CD4-positive, alpha-beta T cell treated with Interleukin-6 for 4 hours (primary cell): ENCODE measurements at places on chromosomes 16 and 17.

DNA sequence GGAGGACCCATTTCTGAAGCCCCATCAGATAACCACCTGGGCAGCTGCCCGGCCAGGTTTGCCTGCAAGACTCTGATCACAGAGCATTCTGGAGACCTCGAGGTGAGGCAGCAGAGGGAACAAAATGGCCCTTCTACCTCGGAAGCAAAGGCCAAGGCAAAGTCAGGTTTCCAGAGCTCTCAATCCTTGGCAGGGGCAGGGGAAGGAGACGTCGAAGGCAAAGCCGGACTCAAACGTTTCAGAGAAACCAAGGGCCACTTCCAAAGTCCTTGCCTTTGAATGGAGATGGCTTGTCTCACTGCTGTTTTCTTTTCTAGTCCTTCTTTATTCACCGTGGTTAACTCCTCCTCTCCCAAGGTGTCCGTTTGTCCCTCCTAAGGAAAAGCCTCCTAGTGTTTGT is 355.3 kb downstream of the SOX9 start:
- DNase-seq, result no peak

GRCh38 chr16:19505600-19506303 is 16.1 kb downstream of the GDE1 start:
- no peak for DNase-seq

DNA sequence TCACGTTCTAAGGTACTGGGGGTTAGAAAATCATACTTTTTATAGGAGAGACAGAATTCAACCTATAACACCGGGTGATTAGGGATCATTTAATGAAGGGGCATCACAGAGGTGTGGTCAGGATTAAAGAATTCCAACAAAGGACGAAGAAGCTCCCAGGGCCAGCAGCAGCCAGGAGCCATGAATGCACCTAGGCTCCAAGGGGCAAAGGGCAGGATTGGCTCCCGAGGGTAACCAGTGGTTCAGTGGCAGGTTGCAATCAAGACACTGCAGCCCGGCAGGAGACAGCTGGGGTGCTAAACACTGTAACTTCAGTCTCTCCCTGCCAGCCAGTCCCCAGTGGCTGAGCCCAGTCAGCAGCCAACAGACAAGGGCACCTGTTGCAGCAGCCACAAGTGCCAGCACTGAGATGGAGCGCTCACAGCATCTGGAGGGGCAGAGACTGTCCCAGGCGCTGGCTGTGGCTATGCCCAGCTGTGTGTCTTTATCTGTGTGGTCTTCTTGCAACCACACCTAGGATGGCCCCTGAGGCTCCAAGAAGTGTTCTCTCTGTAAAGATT is 23.9 kb downstream of the DHRS7C start:
- no peak for DNase-seq

DNA sequence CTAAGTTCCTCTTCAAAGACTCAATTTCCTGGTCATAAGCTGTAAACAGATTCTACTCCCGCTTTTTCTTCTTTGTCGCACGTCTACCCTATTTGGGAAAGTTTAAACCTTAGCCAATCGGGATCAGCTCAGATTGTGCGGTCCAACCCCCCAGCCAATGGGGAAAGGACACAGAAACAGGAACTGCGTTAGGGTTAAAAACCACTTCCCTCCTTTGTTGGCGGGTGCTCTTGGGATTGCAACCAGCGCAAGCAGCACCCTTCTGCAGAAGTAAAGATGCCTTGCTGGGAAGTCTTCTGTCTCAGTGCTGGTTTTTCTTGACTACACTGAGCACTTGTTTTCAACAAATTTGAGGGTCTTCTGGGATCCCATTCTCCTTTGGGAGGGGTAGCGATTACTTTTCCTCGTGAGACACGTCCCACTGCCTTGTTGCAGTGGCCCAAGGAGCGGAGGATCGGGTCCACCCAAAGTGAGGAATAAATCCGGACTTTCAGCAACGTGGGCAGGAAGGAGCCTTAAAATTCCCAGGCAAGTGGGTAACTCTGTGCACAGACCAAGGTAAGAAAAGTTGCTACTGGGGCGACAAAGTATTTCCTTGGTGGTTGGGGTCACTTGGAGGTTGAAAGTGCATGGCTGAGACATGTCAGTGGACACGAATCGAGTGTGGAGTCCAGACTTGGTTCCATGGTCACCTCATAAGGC is 1.0 kb upstream of the YPEL3 start:
- DNase-seq, result peak; percentile 22

GRCh38 chr17:40314584-40314956 is 5.6 kb downstream of the RARA start:
- peak; percentile 94 for DNase-seq

GRCh38 chr16:86809458-86809955 is 231.2 kb downstream of the FOXL1 start:
- no peak for DNase-seq

DNA sequence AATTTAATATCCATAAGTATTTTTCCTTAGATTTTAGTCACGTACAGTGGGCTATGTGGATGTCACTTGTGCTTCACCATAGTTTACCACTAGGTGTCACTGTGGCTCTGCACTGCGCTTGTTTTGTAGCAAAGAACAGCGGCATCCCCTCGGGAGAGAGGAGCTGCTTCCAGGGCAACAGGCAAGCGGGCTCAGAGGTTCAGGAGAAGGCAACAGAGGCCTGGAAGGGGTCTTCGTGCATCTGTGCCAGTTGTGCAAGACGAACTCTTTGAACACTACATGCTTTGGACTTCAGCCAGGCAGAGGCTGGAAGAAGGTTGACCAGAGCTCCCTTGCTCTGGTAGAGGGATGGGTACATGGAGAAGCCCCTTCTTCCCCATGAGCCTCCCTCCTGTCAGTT is 20.6 kb downstream of the CYB561 start:
- DNase-seq, result peak; percentile 77

DNA sequence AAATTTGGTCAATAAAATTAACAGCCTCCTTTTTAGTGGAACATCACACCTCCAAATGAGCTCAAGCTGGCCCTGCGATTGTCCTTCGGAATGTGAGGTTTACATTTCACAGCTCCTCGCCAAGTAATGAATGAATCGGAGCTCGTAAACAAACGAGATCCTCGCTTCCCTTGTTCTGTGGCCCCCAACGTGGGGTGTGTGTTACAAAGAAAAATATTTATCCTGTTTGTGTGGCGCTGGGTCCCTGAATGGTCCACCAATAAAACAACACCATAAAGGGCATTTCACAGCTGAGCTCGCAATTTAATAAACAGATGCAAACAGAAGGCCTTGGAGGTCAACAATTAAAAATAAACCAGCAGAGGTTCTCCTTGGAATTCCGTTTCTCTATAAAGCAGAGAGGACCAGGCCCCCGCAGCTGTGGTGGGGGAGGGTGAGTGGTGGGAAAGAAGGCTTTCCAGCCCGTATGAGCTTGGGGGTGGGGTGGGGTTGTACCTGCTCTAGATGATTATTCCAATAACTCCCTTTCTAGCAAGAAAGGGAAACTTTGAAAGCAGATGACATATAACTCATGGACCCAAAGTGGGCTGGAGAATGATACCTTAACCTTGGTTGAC is 393.9 kb upstream of the SALL1 start:
- no peak for DNase-seq

GRCh38 chr17:43135454-43135819 is 10.3 kb upstream of the BRCA1 start:
- no peak for DNase-seq

- DNase-seq, result no peak
These were observed at the start of gene FOXN1 for GRCh38 chr17:28505986-28506665. FOXN1 (plus strand) TSS chr17:28506348; CDS start chr17:28523970, 17,622 bp downstream.

- no peak for DNase-seq
These were observed 115.9 kb downstream of the ANKRD11 start for GRCh38 chr16:89374393-89374960.

DNA sequence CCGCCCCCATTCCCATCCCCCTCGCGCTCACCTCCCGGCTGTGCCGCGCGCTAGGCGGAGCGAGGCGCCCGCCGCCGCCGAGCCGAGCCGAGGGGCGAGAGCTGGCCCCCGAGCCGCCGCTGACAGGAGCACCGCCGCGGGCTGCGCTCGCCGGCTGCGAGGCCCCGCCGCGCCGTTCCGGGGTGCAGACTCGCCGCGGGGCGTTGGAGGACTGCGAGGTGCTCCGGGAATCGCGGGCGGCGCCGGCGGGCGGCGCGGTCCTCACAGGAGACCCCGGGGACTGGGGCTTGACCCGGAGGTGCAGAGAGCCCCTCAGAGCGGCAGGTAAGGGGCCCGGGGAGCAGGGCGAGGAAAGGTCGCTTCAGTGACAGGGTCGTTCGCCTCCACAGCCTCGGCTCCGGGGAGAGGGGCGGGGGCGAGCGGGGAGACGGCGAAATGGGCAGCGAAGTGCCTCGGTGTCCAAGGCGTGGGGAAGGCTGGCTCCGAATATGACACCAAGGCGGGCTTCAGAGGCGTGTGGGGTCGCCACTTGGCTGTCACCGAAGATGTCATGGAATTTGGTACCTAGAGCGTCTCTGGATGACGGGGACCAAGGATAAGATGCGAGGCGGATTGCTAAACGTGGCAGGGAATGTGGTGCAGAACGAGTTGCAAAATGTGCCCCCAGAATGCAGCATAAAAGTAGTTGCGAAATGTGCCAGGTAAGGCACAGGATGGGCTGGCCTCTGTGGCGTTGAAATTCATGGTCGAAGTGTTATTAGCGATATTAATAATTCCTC is 580 bp downstream of the TANC2 start:
- no peak for DNase-seq

DNA sequence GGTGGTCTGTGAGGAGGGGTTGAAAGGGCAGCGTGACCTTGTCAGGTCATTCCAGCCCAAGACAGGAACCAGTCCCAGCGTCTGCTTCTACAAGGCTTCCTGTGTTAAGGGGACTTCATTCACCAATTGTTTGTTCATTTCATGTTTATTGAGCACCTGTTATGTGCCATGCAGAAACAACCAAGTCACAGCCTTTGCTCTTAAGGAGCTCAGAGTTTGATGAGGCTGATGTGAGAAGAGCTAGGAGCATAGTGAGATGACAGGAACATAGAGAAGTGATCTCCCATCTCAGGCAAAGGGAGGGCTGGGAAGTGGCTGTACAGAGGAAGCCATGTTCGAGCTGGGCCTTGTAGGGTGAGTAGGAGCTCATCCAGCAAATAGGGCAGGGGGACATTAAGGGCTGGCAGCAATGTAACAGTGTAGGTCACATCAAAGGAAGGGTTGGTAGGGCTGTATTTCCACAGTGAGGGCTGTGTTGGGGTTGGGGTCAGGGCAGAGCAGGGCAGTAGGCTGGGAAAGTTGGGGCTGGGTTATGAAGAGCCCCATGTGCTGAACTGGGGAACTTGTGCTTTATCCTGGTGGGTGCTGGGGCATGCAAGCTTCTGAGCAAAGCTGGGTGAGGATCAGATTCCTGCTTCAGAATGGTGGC is 79.8 kb downstream of the ARHGAP23 start:
- DNase-seq, result no peak

- no peak for DNase-seq
These were observed 16.9 kb downstream of the CLEC16A start for GRCh38 chr16:10961231-10961630.

- DNase-seq, result no peak
These were observed 77.4 kb upstream of the MAF start for GRCh38 chr16:79677799-79678530.

GRCh38 chr17:38606646-38607611 is 1.2 kb upstream of the SRCIN1 start:
- DNase-seq, result no peak

GRCh38 chr17:65892912-65893377 is 299.0 kb downstream of the CEP112 start:
- no peak for DNase-seq

- DNase-seq, result peak; percentile 93
These were observed 194.0 kb upstream of the CIBAR2 start for GRCh38 chr16:85306071-85306792.

- no peak for DNase-seq
These were observed 244.6 kb upstream of the MAF start for GRCh38 chr16:79845033-79845733.

- no peak for DNase-seq
These were observed 12.6 kb upstream of the ARL5C start for GRCh38 chr17:39178536-39178935.

GRCh38 chr16:86396901-86397311 is 113.4 kb upstream of the FOXF1 start:
- DNase-seq, result no peak

DNA sequence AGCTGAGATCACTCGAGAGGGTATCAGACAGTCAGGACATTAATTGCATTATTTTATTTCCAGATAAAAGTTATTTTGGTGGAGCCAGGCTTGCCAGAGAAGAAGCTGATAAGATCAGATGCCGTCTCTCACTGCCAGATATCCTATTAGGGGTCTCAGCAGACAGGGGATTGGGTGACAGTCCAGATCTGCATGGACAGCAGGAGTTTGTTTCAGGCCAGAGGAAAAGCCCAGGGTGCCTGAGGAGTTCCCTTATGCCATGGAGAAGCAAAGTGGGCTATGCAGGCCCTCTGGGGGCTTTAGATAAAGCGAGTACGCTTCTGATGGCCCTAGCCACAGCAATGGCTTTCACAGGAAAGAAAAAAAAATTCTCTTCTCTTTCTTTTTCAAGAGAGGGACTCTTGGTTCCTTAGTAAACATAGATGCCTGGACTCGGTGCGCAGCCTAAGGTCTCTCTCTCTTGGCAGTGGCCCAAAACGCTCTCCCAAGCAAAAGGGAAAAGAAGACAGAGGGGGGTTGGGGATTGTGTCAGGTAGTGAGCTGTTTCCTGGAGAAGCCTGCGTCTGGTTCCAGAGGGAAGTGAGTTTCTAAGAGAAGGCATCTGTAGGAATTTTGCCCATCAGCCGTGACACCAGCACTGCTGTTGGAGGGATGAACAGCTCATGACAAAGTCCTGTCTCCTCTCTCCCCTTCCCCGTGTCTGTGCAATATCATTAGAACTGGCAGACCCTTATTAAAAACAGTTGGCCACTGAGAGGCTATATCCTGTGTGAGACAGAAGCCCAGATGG is 166.3 kb upstream of the FOXF1 start:
- DNase-seq, result no peak

DNA sequence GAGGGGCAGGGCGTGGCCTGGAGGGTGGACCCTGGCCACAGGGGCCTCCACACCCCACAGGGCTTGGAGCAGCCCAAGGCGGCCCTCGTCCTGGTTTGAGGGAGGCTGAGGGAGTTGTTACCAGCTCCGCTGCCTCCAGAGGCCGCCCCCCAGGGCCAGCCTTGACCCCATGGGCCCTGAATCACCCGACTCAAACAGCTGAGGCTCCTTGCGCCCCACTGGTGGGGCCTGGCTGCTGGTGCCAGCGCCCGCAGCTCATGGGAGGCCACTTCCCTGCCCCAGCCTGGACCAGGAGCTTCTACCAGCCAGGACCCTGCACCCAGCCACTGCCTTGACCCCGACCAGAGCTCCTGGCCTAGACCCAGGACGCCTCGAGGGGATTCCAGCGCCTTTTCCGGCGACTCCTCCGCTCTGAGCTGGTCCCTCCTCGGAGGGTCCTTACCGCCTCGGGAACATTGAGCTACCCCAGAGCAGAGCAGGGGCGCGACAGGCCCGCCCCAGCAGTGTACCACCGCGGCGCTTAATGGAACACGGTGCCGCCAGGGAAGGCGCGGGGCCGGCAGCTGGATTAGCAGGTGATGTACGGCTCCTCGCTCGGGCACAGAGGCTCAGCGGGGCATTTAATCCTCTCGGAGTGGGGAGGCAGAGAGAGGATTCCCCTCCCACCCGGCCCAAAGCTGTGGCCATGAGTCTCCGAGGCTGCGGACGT is 37.2 kb downstream of the GSE1 start:
- DNase-seq, result no peak
